Tibial artery (tissue), 4 donors: ENCODE measurements at places on chromosomes 12 and 14.

DNA sequence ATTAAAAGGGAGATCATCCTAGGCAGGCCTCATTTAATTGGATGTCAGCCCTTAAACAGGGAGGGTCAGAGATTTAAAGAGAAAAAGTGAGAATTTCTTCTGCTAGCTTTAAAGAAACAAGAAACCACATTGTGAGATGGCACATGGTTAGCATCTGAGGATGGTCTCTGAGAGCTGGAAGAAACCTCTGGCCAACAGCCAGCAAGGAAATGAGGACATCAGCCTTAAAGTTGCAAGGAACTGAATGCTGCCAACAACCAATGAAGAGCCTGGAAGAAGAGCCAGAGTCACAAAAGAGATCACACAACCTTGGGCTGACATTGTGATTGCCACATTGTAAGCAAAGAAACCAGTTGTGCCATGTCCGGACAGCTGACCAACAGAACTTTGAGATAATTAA, 17.5 kb upstream of the FAR2 start:
- no peak for DNase-seq

GRCh38 chr14:65279510-65279909, 133.0 kb upstream of the FUT8 start:
- DNase-seq, result no peak

GRCh38 chr12:69509904-69510827, 40.0 kb downstream of the FRS2 start:
- DNase-seq, result no peak

GRCh38 chr12:50894241-50894640, 51.5 kb downstream of the TMPRSS12 start:
- no peak for DNase-seq

DNA sequence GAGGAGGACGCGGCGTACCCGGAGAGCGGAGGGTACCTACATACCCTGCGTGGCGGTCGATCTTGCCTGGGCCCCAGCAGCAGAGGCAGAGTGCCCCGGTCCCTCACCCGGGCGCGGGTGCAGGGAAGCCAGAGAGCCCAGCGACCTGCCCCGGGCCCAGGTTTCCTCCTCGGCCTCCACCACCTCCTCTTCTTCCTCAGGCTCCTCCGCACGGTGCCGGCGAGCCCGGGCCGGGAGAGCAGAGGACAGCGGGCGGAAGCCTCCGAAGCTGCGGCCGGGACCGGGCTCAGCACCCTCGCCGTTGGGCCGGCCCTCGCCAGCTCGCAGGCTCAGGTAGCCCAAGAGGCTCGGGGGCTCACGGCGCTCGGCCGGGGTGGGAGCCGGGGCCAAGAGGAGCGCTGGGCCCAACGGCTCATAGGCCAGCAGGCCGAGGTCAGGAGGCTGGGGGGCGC, 6.6 kb downstream of the ZNF219 start:
- no peak for DNase-seq

DNA sequence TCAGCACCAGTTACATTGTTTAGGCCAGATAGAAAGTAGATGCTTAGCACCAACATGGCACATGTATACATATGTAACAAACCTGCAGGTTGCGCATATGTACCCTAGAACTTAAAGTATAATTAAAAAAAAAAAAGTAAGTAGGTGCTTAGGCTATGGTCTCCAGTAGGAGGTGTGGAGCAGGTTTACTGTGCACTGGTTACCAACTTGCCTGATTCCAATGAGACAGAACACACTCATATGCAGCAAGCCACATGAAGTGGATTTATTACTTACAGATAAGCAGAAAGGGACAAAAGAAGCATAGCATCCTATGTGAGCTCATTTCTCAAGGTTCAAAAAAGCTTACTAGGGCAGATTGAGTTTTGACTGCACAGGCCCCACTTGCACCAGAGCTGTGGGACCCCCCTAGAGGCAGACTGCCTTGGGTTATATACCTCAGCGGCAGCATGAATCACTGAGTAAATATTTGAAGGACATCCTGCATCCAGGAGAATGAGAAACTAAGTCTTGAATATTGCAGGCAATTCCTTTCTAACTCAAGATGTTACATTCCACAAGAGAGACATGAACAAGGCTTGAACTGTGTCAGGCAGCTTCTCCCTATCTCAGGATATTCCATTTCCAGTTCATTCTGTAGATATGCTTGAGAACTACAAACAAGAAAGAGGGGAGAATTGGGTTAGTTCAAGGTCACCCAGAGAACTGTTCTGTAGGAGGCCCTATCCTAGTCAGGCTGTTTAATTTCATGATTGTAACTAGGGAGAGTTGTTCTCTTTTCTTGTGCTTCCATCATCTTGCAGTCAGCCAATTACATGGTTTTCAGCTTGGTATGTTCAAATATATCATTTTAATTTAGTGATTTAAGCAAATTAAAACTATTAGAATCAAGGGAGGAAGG, 30.1 kb downstream of the LRFN5 start:
- no peak for DNase-seq

- DNase-seq, result no peak
These were observed 41.6 kb downstream of the USP15 start for GRCh38 chr12:62301799-62302133.

DNA sequence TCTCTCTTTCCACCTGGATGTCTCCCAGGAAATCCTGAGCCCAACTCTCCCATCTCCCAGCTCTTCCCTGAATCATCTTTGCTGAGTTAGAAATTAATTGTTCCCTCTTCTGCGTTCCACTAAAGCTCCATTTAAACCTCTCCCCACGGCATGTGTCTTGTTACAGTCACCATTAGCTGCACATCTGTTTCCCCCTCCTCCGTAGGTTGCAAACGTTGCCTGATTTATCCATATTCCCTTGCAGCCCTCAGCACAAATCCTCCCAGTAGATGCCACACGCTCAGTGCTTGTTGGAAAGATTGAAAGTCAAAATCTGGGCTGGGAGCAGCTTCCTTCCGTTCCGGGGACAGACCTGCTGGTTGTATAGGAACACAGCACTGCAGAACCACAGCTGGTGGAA, 90.4 kb downstream of the SLC24A4 start:
- no peak for DNase-seq

DNA sequence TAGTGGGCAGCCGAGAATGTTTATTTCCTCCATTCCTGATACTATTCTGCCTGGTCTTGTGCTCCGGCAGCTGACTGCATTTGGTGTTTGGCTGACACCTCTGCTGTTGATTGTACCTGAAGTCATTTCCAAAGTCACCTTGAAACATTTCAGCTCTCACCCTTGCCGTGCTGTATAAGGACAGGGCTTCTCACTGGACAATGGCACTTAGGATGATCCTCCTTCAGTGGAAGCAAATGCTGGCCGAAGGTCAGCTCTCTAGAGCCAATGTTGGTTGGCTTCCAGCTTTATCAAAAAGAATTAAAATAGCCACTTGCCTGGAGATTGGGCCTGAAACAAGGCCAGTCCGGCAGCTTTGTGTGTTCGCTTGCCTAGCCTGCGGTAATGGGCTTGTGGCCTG, 44.0 kb downstream of the ACACB start:
- DNase-seq, result no peak

GRCh38 chr12:64670919-64671639, 60.8 kb downstream of the RASSF3 start:
- DNase-seq, result no peak

- DNase-seq, result no peak
These were observed 253.7 kb downstream of the MSRB3 start for GRCh38 chr12:65532162-65532561.

DNA sequence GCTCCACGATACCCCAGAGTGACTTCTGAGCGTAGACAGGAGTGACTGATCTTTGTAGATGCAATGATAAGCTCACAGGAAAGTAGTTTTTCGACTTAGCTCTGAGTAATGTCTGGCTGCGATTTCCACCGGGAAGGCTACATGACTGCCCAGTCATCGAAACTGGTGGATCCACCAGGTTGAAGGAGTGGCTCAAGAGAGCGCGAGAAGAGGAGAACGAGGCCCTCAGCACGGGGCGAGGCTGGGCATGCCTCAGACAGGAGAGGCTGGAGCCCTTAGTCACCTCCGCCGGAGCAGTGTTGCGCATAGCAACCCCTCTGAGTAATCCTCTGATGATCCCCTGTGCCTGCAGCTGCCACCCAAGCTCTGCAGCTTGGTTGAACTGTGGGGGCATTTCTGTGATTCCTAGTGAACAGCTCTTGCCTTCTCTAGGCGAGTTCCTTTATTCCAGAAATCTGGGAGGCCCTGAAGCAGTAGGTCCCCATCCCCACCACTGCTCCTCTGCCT, 25.6 kb downstream of the ELK3 start:
- no peak for DNase-seq

GRCh38 chr12:47378222-47378582, 298.4 kb upstream of the AMIGO2 start:
- DNase-seq, result no peak

DNA sequence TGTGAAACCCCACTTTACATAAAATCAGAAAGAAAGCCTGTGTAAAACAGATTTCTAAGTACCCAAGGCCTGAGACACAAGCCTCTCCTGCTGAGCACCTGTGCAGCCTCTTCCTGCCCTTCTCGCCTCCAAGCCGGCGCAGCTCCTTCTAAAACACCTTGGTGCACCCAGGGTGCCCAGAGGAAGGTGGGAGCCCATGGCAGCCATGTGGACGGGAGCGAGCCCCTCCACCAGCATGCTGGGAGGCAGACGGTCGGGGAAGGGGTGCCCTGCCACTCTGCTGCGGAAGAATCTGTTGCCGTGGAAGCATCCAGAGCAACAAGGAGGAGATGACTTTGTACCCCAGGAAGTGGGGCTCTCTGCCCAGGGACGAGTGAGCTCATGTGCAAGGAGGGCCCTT, 103.1 kb upstream of the C14orf180 start:
- DNase-seq, result no peak

DNA sequence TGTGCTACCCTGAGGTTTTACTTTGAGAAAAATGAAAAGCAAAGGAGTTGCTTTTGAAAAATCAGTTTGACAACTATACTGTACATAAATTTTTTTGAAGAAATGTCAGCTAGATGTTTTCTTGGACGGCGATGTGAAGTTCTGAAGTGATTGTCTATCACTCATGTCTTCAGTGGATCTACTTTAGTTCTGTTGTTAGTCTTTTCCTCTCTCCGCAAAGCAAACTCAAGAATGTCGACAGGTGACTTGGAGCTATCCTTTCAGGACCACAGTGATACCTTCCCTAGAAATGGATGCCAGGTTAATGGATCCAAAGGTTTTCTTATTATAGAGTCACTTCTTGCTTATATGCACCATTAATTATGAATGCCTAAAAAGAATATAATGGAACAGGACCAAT, 1.2 kb downstream of the PTPRO start:
- DNase-seq, result no peak

- no peak for DNase-seq
These were observed 168.7 kb upstream of the PDZRN4 start for GRCh38 chr12:41019461-41019860.

GRCh38 chr14:89331398-89331797, 85.6 kb downstream of the FOXN3 start:
- DNase-seq, result no peak

- DNase-seq, result no peak
These were observed 31.5 kb upstream of the NUAK1 start for GRCh38 chr12:106170285-106170684.

GRCh38 chr14:59633486-59633885, 56.9 kb upstream of the CCDC175 start:
- DNase-seq, result no peak

GRCh38 chr14:50432131-50432530, 35.5 kb upstream of the CDKL1 start:
- DNase-seq, result no peak

- DNase-seq, result no peak
These were observed 19.1 kb upstream of the FZD10 start for GRCh38 chr12:130143136-130143535.

DNA sequence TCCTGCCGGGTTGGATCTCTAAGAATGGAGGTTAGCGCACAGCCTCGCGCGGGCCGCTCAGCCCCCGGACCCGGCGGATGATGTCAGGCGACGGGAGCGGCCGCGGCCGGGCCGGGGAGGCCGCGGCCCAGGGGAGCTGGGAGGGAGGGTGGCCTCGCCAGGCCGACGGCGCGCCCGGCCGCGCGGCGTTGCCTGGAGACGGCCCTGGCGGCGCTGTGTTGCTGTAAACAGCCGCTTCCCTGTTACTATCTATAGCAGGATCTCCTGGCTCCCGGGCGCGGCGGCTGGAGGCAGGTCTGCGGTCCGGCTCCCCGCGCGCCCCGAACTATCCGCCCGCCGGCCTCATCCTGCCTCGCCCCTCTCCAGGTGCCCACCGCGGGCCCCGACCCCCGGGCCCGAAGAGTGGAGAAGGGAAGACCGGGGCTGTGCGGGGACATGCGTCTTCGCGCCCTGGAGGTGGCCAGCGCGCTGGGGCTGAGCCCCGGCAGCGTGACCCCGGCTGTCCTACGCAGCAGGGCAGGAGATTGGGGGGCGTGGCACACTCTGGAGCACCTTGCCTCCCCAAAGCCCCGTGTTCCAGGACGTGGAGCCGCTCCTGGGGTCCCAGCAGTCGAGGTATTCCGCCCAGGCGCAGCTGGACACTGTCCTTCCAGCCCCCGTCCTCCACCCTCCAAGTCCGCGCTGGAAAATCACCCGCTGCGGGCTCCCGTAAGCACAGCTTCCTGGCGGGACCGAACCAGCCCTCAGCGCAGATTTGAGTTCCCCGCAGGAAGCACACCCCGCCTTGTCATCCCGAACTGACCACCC, 1.4 kb upstream of the FOS start:
- DNase-seq, result peak; percentile 94

GRCh38 chr14:53183056-53183455, 29.9 kb upstream of the DDHD1 start:
- DNase-seq, result no peak

- DNase-seq, result no peak
These were observed 189.3 kb upstream of the CRY1 start for GRCh38 chr12:107282628-107283027.

DNA sequence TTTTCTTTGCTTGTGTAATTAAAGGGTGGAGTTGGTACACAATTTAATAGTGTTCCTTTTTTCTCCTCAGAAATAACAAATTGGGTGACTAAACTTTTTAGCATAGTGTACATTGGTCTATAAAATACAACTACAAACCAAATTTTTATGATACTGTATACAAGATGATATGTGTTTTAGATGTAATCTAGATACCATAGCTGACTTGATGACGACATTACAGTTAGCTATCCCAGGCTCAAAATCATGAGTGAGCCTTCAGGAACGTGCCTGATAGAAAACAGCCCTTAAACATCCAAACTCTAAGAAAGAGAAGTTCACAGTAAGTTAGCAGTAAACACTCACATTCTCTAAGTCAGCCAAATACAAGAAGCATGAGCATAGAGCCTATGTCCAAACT, 99.0 kb upstream of the SSTR1 start:
- no peak for DNase-seq

DNA sequence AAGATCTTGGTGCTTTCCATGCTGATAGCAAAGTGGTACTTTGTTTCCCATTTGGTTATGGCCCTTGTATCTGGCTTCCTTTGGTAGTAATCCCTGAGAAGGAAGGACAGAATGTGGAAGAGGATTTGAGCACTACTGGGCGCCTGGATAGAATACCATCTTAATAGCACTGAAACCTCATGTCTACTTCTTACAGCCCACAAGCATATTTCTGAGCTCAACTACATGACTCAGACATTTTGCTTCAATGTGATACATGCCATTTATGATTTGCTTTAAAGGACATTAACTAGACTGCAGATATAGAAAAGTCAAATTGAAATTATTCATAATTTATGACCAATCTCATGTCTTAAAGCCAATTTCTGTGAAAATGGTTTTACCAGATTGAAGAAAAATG, 80.4 kb downstream of the LIN7A start:
- no peak for DNase-seq

GRCh38 chr12:7781274-7781673, 7.9 kb upstream of the NANOG start:
- no peak for DNase-seq

- DNase-seq, result no peak
These were observed 25.3 kb downstream of the PPFIBP1 start for GRCh38 chr12:27549236-27549800.
